ENCODE measurements at places on chromosomes 5 and 9.

GRCh38 chr9:34687276-34688030 is 3.6 kb downstream of the CCL19 start:
- DNase-seq: no peak

DNA sequence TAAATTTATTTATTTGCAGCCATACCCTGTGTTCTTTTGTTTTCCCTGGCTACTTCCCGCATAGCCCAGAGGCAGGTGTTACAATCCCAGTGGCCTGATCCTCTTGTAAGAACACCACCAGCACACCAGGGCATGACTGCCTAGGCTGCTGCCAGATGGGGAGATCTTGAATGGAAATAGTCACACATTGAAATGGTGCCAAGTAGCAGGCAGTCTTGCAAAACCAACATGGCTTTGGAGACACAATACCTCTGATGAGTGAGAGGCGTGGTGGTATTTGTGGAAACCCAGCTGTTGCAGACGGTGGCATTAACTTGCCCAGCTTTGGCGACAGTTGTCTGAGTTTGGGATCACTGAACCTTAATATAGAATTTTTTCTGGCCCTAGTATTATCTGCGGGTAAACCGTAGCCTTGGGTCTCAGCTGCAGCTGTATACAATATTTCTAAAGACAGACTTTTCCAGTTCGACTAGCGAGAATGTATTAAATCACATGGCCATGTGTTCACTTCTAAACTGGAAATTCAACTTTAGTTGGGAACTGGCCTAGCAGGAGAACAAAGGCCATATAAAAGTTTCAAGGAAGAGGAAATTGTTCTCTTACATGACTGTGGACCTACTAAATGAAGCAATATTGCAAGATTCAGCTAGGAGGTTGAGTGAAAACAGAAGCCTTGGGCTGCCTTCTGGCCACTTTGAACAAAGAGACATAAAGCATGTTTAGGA is 277.0 kb downstream of the SMARCA2 start:
- DNase-seq: peak; percentile 91

- DNase-seq: peak; percentile 15
Measured at GRCh38 chr5:92687821-92688722, 892.9 kb downstream of the NR2F1-AS1 start.

DNA sequence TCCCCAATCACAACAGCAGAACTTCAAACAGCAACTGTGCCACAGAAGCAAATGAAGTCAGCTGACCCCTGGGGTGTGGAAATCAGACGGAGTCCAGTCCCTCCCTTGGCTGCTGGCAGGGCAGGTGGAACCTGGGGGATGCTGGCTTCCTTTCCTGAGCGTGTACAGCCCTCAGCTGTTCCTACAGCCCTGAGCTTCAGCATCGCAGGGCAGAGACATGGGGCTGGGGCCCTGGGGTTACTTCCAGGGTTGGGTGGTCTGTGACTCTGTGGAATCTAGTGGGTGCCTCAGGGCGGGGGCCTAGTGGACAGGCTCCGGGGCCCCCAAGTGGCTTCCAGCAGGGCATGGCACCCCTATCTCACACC is 7.3 kb upstream of the RXRA start:
- no peak for DNase-seq

- DNase-seq: no peak
Measured at GRCh38 chr5:168674893-168675482, 95.8 kb upstream of the PANK3 start.

- DNase-seq: no peak
Measured at GRCh38 chr9:14159440-14160216, 154.3 kb downstream of the NFIB start.

GRCh38 chr9:14993061-14993800 is 83.0 kb upstream of the FREM1 start:
- no peak for DNase-seq

GRCh38 chr5:113132564-113132963 is 156.0 kb downstream of the DCP2 start:
- DNase-seq: no peak

DNA sequence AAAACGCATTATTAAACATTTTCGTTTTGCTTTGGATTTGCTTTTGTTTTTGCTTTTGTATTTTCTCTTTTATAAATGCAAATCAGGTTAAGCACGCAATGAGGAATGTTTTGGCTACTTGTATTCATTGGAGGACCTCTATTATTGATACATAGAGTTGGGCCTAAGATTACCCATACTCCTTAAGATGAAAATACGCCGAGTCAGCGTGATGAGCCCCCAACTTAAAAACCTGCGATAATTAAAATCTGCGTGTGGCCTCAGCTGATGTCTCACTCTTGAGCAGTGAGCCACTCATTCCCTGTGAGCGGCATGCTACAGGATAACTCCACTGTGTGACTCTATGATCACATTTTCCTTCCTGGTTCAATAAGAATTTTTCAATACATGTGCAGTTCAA is 518.3 kb downstream of the IRX1 start:
- DNase-seq: no peak

DNA sequence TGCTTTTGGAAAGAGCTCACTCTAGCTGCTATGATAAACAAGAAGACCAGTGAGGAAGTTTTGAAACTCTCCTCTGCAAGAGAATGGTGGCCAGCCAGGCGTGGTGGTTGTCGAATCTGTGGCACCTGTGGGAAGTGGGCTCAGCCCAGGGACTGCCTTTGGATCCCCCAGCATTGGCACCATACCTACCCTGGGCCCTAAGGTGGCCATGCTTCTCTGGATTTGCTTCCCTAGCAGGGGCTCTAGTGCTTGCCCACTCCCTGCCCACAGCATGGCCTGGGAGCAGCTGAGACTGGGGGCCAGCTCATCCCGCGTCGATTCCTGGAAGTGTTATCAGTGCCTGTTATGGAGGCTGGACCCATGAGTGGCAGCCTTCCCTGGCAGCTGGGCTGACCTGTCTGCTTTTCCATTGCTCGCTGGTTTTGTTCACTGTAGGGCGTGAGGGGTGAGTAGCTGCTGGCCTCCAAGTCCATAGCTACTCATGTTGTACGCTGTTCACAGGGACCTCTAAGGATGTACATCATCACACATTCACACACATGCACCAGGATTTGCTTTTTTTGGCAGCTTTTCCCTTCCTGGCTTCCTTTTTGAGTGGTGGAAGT is 2.3 kb downstream of the SLC22A4 start:
- no peak for DNase-seq

- DNase-seq: no peak
Measured at GRCh38 chr5:142322747-142323479, 1.9 kb downstream of the SPRY4 start.

GRCh38 chr5:125323613-125324012 is 577.2 kb upstream of the ZNF608 start:
- DNase-seq: no peak

- DNase-seq: no peak
Measured at GRCh38 chr9:128247226-128247803, 28.5 kb downstream of the GOLGA2 start.

DNA sequence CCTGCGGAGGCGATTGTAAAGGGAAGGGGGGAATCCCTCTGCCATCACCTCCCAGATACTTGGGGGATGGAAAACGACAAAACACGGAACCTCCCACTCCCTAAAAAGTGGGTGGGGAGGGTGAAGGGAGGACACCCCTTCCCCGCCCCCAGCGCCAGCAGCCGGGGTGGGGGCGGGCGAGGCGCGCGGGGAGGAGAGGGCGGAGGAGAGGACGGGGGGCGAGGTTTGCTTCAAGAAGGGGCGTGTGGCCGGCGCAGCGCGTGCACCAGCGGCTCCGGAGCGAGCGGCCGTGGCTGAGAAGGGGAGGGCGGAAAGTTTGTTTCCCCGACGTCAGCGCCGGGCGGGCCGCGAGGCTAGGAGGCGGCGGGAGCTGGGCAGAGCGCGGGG is at the start of gene PRRX2:
TSS of gene PRRX2 (plus strand) at position 259 of the 387 bp plus-strand sequence. CDS start 221 bp downstream, outside the sequence.
- peak; percentile 59 for DNase-seq

GRCh38 chr5:105885266-105885665 is 1785.5 kb downstream of the EFNA5 start:
- no peak for DNase-seq

DNA sequence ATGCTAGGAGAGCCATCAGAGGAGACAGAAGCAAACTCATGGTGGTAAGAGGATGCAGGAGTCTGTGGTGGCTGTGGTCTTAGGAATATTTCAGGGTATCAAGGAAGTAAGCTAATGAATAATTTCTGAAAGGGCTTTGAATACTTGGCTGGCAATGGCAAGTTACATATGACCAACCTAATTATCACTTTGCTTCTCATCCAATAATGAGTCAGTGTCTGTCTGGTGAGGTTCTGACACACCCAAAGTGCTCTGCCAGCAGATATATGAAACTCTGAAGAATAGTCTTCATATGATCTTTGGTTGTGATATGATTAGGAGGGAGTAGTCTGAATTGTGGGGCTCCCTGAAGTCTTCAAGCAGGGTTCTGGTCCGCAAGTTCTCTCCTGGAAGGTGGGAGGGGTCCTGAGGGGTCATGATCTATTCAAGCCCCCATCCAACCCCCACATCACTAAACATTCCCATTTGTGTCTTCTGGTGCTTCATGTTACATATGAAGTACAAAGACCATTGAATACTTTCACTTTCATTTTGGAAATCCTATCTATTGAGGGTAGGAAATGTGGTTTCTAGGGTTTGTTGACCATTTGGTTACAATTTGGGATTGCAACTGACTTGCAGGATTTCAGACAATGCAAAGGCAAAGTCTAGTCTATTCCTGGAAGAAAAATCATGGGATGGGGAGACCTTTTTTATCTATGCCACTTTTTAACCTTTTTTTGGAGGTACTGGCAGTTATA is 199.9 kb upstream of the CDKN2B start:
- DNase-seq: no peak

DNA sequence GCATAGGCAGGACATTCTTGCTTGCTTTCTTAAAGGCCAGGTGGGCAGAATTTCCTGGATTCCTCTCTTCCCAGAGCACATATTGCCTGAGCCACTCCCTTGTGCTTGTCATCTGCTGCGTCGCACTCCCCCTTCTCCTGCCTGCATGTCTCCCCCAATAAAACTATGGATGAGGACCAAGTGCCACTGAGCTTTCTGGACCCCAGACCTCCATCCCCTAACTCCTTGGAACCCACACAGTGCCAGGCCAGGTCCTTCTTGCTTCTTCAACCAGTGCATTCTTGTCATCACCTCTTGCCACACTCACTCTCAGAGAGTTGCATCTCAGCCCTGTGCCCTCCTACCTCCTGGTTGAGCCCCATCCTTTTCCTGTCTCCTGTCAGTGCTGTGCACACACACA is 157.9 kb upstream of the PANK3 start:
- no peak for DNase-seq

DNA sequence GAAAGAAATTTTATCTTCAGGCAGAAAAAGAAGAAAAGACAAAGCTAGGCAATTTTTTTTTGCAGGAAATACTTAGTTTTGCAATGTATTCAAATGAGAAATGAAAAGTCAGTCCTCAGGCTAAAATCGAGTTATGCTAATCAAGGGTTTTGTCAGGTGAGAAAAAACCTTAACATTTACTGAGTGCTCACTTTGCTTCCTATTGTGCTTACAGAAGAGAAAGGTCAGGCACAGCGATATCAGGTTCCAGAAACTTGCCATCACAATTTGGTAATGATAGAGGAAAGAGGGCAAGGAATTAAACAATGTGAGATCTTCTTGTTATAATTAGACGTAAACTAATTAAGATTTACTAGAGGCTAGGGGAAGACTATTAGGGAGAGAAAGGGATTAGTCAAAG is 431.7 kb upstream of the CTNND2 start:
- no peak for DNase-seq

- peak; percentile 71 for DNase-seq
Measured at GRCh38 chr5:157026789-157027424, 32.0 kb downstream of the HAVCR1 start.

DNA sequence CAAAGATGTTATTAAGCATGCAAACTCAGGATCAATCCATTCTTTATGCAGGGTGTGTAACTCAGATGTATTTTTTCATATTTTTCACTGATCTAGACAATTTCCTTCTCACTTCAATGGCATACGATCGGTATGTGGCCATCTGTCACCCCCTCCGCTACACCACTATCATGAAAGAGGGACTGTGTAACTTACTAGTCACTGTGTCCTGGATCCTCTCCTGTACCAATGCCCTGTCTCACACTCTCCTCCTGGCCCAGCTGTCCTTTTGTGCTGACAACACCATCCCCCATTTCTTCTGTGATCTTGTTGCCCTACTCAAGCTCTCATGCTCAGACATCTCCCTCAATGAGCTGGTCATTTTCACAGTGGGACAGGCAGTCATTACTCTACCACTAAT is 435 bp downstream of the OR1J4 start:
- no peak for DNase-seq

DNA sequence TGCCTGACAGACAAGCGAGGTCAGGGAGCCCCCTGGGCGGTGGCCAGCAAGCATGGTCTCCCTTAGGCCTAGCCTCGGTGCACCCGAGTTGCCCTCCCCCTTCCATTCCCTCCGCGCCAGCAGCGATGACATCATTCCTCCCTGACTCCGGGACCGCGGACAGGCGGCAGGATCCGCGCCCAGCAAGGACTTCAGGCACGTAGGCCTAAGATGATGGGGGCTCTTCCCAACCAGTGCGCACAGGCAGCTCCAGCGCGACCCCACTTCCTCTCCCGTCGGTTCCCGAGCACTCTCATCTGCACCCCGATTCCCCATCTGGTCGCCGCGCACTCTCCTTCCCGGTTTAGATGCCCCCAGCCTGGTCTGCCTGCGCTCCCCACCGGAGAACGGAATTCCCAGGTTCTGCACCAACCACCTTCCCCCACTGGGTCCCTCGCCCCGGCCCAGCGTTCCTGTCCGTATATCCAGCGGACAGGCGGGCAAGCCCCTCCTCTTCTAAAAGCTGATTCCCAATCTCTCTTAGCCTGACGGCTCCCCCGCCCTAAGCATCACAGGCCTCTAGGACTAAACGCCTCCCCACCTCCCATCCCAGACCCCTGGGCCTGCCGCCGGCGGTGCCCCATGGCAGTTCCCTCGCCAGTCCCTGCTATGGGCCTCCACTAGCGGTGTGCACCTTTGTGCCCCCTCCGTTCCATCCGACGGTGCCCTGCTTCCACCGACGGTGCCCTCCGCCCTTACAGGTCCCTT is 931 bp downstream of the FAM219A start:
- DNase-seq: peak; percentile 54

- peak; percentile 61 for DNase-seq
Measured at GRCh38 chr5:139847790-139848507, 52.3 kb downstream of the PSD2 start.

GRCh38 chr9:89347651-89348050 is 29.4 kb downstream of the SECISBP2 start:
- DNase-seq: no peak

DNA sequence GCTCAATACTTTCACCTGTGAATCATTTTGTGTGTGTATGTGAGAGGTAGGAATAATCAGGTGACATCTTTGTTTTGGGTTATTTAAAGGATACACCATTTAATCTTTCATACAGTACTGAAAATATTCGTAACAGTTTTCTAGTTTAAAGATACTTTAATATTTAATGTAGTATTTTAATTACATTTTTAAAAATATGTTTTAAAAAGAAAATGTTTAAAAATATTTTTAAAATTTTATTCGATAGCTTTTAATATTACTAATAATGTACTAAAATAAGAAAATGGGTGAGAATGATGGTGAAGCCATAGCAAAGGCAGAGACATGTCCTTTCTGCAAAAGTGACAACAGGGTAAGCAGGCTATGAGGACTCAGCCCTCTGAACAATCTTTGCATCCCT is 56.3 kb upstream of the MEF2C start:
- no peak for DNase-seq
